ENCODE measurements at places on chromosomes 11 and 22. TPM values are rescaled to one million over a fixed set of nuclear protein-coding genes. Genes with fewer than 3 reads are reported as not detected.
A peak's percentile ranks its signal among the peaks of the same experiment; 100 is the strongest.

Gene KIRREL3
- under 0.01 TPM for polyA plus RNA-seq

Gene CST6
- 1.2 TPM for polyA plus RNA-seq

Gene CYP2R1
- polyA plus RNA-seq, result 11.4 TPM

- H3K27ac ChIP-seq, result no peak overlapping the region
- H3K4me3 ChIP-seq, result no peak overlapping the region
- H3K36me3 ChIP-seq, result peaks cover 95% of the 10 kb centered on the region
- peak; percentile 57 for DNase-seq
- H3K27me3 ChIP-seq, result no peaks in the 10 kb centered on the region
Measured at GRCh38 chr11:117391181-117391580, 63.5 kb downstream of the CEP164 start.

GRCh38 chr11:115168229-115168671 is 336.0 kb downstream of the CADM1 start:
- DNase-seq, result no peak
- H3K4me1 ChIP-seq, result no peaks in the 10 kb centered on the region
- no peaks in the 10 kb centered on the region for H3K27me3 ChIP-seq
- no peak overlapping the region for H3K4me3 ChIP-seq
- no peak overlapping the region for H3K27ac ChIP-seq
- H3K36me3 ChIP-seq, result no peaks in the 10 kb centered on the region

- no peaks in the 10 kb centered on the region for H3K36me3 ChIP-seq
- no peak overlapping the region for H3K4me3 ChIP-seq
- H3K4me1 ChIP-seq, result no peaks in the 10 kb centered on the region
- H3K27ac ChIP-seq, result no peak overlapping the region
Measured at GRCh38 chr11:1196516-1197391, 26.1 kb upstream of the MUC5B start.

Measured in sigmoid colon (tissue), 7 donors.